ENCODE measurements at places on chromosomes 3 and 15.

GRCh38 chr3:109313061-109313460 lies 3.3 kb downstream of the DPPA2 start:
- DNase-seq, result no peak

GRCh38 chr3:171295484-171296373 lies 164.5 kb downstream of the TNIK start:
- no peak for DNase-seq

GRCh38 chr15:51869060-51869421 lies 39.6 kb downstream of the TMOD3 start:
- no peak for DNase-seq

- no peak for DNase-seq
These were observed 11.9 kb downstream of the GRM2 start for GRCh38 chr3:51718547-51719409.

DNA sequence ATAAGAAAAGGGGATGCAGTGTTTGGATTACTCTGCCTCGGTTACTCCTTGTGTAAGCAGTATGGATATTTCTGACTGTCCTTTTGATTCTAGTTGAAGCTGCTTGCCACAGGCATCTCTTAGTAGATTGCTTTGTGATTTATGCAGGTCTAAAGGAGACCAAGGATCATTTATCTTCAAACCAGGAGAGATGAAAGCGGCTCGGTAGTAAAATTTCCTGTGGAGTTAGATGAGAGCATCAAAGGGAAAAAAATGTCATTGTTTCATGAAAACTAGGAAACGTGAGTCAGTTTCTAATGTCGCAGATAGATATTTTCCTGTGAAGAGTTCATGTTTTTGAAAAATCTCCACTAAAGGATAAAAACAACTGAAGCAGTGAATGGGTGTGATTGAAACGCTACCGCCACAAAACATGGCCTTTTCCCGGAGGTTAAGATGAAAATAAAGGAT lies 254.0 kb upstream of the TBL1XR1 start:
- DNase-seq, result no peak

DNA sequence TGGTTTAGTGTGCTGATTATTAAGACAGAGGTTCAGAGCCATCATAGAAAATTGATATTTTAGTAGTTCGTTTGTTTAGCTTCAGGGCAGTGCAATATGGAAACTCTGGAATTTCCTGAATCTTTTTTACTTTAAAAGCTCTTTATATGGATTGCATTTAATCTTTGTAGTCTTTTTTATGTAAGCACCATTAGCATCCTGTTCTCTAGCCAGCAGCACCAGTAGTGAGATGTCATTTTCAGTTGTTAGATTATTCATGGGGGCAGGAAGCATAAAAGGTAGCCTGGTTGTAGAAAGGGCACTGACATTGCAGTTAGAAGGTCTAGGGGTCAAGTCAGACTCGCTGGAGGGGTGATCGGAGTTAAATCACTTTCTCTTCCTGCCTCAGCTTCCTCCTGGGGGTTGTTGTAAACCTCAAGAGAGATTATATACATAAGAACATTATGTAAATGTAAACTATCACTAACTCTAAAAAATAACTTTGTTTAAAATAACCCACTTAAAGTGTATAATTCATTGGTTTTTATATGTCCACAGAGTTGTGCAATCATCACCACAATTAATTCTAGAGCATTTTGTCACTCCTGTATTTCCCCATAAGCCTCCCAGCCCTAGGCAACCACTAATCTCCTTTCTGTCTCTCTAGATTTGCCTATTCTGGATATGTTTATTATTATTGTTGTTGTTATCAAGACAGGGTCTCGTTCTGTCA lies 31.4 kb upstream of the ITPKA start:
- DNase-seq, result no peak

DNA sequence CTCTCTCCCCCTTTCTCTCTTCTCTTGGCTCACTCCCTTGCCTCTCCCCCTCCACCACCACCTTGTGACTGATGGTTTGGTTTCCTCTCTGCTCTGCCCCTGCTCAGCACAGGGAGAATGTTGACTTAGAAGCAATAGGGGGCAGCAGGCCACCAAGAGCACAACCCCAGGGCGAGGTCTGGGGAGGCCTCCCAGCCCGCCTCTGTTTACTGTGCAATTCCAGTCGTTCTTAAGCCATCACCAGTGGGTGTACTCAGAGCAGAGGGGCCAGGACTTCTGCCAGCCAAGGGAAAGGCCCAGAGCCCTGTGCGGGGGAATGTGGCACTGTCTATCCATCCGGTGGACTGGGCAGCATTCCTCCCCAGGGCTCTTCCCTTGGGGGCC lies 5.7 kb upstream of the APEH start:
- DNase-seq, result no peak

GRCh38 chr3:196081834-196082618 lies at the start of gene TFRC:
TFRC (minus strand) TSS chr3:196082090; CDS start chr3:196077099, 4,991 bp downstream.
- peak; percentile 92 for DNase-seq

DNA sequence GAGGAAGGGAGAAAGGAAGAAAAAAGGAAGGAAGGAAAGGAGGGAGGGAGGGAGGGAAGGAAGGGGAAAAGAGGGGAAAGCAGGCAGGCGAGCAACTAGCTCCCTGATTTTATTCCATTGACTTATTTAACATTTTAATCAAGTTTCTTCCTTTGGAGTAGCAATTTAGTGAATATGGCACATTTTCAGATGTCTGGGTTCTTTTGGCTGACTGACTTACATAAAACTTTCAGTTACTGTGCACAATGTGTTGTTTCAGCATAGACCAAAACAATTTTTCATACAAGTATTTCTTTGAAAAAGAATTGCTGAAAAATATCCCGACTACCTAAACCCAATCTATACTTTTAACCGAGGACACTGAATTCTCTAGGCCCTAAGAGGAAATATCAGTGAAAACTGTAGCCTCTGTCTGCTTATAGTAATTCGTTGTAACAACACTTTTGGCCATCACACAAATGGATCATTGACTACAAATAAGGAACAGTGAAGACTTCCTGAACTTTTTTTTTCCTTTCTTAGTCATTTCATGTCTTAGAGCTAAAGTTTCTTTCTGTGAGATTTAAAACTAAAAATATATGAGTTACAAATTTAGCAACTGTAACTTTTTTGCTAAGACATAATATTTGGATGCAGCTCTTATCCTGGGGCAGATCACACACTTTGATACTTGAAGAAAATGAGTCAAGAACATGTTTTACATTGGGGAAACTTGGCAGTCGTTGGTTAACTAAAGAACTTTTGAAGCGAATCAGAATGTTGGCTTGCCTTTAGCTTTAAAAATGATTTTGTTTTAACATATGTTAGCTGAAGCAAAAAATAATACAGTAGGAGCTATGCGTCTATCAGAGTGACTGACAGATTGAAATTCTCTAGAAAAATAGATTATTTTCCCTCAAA lies 79.6 kb downstream of the SOX2 start:
- no peak for DNase-seq

- DNase-seq, result no peak
These were observed 144.1 kb downstream of the SOX2 start for GRCh38 chr3:181855825-181856224.

DNA sequence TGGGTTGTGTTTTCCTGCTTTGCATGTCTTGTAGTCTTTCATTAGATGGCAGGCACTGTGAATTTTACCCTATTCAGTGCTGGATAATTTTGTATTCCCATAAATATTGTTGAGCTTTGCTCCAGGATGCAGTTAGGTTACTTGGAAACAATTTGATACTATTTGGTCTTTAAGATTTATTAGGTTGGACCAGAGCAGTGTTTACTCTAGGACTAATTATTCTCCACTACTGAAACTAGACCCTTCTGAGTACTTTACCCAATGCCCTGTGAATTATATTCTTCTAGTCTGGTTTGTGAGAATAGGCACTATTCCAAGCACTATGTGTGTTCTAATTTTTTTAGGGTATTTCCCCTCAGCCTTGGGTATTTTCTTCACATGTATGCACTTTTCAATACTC lies 37.8 kb upstream of the TASOR start:
- DNase-seq, result no peak

GRCh38 chr15:86743283-86743903 lies 663.7 kb downstream of the AGBL1 start:
- DNase-seq, result no peak

GRCh38 chr3:146469150-146470017 lies at the start of gene PLSCR2:
PLSCR2 (minus strand) TSS chr3:146469561; CDS start chr3:146459904, 9,657 bp downstream.
- peak; percentile 66 for DNase-seq

GRCh38 chr3:13528217-13528867 lies 20.6 kb upstream of the FBLN2 start:
- no peak for DNase-seq

DNA sequence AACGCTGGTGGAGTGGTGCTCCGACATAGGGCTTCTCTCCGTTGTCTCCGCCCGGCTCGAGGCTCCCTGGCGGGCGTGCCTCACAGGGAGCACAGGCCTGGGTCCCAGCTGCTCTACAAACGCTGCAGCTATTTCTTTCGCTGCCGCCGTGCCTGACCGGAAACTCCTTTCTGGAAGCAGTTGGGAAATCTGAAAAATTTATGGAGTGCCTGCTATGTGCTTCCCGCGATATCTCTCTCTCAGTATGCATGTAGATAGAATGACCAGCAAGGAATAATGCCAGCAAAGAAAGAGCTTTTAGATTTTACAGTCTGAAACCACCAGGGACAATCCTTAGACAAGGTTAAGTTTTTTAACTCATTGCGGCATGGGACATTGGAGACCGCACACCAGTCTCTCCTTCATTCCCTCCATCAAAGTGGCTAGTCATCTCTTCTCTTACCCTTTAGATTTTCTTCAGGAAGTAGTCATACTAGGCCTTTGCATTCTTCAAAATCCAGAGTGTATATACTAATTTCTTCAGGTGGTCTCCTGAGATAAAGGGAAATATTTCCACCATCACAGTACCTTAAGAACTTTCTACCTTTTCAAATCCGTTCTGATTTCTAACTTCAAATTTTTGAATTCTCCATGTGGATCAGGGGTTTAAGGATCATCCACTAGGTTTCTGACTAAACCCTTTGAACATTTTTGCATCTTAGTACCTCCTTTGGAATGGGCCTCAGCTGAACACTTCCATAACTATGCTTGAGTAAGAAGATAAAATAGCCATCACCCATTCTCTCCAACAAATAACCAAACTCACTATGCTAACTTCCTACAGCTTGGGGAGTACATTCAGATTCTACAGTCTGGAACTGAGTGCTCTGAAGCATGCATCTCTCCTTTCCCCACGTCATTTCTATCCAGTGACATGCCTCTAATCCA lies 1.1 kb upstream of the NPHP3 start:
- DNase-seq, result no peak

DNA sequence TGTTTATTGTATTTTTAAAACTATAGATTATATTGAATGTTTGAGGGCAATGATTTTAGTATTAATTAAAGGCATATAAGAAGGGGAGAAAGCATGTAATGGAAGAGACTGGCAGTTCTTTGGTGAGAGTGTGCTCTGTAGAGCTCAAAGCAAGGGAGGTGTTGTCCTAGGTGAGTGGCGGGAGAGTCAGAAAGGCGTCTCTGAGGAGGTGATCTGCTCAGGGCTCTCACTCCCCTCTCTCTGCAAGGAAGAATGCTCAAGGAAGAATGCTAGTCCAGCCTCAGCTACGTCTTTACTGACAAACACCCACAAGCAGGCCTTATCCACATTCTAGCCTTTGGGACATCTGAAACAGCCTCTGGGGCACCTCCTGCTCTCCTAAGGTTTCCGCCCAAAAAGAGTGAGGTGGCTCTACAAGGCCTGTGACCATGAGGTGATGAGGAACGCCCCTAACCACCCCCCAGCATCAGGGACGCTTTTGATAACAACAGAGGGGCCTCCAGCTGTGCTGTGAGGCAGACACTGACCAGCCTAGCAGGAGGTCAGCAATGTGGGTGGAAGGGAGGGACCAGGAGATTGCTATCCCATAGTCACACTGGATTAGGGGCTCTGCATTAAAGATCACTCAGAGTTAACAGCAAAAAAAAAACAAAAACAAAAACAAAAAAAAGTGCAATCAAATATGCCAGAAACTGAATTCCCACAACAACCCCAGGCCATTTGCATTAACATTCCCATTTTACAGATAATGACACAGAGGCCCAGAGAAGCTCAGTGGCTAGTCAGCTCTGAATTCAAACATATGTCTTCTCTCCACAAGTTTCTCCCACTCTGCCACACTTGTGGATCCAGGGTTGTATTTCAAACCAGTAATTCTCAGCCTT lies 202.2 kb upstream of the CTNNB1 start:
- no peak for DNase-seq

GRCh38 chr15:64149424-64149823 lies 2.1 kb upstream of the SNX22 start:
- DNase-seq, result no peak

DNA sequence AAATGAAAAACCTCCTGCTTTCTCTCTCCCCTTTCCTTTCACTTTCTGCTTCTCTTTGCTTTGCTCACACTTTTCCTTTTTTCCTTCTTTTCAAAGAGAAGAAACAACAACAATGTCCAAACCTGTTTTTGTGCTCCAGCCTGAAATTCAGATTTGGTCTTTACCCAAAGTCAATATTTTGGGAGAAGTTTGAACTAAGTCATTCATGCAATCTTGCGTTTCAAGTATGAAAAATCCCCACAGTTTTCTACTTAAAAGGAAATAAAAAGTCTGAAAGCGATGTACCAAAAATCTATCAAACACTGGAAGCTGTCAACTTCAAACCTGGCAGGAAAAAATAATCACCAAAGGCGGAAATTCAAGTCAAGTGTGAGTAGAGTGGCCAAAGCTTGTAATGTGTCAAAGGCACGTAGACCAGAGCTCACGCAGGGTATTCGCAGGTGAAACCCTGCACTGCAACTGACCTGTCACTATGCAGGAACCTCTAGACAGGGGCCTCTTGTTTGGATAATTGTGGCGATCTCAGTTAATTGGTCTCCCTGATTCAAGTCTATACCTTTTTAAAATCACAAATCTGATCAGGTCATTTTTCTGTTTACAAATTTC lies 118.8 kb upstream of the GALNT15 start:
- DNase-seq, result no peak
